MCF 10A (cell line): ENCODE measurements at places on chromosomes 16 and 17. TPM values are rescaled to one million over a fixed set of nuclear protein-coding genes. Genes with fewer than 3 reads are reported as not detected.

DNA sequence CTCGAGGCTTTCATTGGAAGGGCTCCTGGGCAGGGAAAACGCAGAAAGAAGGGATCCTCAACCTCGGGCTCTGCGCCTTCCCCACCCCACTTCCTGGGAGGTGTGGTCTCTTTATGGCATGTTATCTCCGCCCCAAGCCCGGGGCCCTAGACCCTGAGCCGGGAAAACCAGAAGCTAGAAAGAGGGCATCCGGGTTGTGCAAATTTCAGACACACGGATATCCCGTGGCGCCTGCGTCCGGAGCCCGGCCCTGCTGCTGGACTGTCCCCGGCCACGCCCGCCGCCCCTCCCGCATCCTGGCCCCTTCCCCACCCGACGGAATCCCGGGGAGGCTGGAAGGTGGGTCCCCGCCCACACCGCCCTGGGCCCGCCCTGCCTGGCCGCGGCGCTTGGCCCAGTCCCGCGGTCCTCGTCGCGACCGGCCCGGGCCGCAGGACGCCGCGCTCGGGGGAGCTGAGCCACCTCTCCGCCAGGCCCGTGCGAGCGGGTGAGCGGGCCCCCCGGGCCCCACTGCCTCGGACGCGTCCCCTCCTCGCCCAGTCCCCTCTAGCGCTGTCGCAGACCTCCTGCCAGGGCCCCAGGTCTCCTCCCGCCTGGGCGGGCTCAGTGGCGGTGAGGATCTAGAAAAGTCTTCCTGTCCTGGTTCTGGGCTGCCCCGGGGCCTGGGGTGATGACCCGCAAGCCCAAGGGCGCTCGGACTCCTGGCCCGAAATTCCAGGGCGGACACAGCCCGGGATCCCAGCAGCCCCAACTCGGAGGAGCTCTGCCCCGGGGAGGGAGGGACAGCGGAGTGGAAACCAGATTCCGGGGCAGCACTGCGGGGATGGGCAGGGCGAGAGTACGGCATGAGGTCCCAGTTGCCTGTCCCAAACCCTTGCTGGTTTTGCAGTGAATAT is at the start of gene SLC16A5:
Gene SLC16A5, plus strand, starts transcription at position 397 of the 896 bp plus-strand sequence. CDS start 5,683 bp downstream, outside the sequence.
- peak; percentile 95 for DNase-seq

DNA sequence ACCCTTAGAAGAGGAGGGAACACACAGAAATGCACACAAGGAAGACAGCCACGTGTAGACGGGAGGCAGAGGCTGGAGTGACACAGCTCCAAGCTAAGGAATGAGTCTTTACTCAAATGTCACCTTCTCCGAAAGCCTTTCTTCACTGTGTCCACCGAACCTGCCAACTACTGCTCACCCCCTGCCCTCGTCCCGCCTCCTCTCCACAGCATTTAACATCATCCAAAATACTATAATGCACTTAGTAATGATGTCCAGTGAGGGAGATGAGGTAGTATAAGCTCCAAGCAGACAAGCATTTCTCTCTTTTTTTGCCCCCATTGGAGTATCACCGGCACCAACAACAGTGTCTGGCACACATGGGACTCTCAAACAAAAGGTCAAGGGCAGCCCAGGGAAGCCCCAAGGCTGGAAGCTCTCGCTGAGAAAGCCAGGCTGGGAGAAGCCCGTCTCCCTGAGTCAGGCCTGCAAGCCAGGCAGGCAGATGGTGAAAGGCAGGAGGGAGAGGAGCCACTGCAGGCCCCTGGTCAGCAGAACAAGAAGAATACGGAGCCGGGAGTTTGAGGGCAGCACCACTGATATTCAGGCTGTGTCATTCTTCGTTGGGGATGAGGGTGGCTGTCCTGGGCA is 25.9 kb downstream of the ZFHX3 start:
- DNase-seq, result no peak

DNA sequence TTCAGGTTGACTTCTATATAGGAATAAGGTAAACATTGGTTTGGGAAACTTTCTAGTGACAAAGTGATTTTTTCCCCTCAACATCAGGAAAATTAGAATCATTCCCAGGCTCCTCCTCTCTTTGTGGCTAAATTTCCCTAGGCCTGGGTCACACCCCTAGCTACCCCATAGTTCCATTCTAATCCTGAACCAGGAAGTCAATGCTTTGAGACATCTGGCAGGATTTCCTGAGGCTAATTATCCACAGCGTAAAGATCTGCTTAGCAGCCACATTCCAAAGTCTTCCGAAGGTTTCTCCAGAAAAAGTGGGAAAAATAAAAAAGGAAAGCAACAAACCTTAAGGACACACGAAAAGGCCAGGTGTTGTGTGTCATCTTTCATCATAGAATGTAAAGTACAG is 60.3 kb upstream of the CORO6 start:
- no peak for DNase-seq

The CDK3 gene
- 5.3 and 5.7 TPM in 2 replicates for total RNA-seq

DNA sequence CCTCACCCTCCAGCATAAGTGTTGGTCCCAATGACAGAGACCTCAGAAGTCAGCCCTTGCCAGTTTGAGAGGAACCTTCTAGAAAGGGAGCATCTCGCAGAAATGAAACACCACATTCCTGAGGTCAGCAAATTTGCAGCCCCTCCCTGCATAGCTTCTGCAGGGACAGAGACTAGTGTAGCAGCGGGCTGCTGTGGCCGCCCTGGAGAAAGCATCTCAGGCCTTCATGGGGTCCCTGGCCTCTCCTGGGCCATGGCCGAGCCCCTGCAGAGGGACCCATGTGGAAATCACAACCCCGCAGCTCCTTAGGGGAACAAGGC is 11.4 kb downstream of the HS3ST6 start:
- no peak for DNase-seq

DNA sequence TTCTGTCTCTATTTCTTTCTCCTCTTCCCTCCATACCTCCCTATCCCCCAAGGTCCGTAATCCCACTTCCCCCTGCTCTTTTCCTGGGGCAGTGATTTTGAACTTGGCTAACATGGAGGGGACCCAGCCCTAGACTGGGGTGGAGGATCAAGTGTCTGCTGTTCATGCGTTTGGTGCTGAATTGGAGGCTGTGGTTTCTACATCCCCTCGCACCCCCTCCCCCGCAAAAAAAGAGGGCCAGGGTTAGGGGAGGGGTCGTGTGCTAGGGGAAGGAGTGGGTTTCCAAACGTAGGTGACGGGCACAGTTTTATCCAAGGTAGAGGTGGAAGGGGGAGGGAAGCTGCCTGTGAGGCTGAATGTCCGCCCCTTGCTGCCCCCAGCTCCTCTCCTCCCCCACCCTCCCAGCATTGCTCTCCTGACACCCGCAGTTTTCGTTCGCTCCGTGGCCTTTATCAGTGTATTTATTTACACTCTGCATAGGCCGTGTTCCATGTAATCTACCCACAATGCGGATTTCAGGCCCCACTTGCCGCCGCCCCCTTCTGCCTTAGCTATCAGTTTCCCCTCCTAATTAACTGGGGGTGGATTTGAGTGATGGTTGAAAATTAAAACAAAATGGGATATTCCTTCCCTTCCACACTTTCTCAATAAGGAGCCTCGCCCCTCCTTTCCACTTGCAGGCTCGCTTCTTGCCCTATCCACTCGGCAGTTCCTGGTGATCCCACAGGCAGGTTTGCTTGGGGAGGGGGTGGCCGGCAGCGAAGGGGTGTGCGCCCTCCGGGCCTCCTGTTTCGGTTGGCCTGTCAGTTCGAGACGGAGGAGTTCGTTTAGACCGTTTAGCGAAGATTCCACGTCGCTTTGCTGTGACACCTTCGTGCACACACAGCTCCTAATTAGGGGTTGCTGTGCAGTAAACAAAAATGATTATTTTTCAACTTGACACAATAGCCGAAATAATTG is 2.0 kb downstream of the GNAO1 start:
- DNase-seq, result no peak

The CACNA1H gene
- not detected in 2 replicates for total RNA-seq

DNA sequence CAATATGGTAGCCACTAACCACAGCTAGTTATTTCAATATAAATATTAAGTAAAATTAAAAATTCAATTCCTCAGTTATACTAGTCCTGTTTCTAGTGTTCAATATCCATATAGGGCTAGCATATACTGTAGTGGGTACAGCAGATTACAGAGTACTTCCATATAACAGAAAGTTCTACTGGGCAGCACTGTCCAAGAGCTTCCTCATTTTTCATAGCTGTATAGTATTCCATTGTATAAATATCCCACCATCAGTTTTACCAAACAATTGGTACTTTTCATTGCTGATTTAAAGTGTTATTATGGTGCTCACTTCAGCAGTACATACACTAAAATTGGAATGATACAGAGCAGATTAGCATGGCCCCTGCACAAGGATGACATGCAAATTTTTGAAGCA is 20.4 kb downstream of the ACSM3 start:
- no peak for DNase-seq

GRCh38 chr17:28130472-28130871 is 88.0 kb downstream of the NLK start:
- no peak for DNase-seq

The OSGIN1 gene
- total RNA-seq, result 3.7 and 6.3 TPM in 2 replicates

- no peak for DNase-seq
Observed at GRCh38 chr16:47004652-47005051, 31.2 kb upstream of the DNAJA2 start.

The TBC1D28 gene
- total RNA-seq, result not detected in 2 replicates
